Activated naive CD4-positive, alpha-beta T cell treated with Interleukin-2 at 50 U/mL for 16 hours (primary cell): ENCODE measurements at places on chromosomes 11 and 22.
A peak's percentile ranks its signal among the peaks of the same experiment; 100 is the strongest.

DNA sequence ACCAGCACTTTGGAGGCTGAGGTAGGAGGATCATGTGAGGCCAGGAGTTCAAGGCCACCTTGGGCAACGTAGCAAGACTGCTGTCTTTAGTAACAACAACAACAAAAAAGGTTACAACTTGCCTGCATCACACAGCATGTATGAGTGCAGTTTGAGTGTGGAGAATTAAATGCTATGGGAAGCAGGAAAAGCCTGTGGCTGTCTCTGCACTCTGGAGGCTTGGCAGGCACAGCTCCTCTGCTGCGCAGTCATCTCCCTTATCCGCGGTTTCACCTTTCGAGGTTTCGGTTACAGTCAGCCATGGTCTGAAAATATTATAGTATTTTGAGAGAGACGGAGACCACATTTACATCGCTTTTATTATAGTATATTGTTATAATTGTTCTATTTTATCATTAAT lies 2.9 kb downstream of the MICAL2 start:
- peak; percentile 39 for DNase-seq

DNA sequence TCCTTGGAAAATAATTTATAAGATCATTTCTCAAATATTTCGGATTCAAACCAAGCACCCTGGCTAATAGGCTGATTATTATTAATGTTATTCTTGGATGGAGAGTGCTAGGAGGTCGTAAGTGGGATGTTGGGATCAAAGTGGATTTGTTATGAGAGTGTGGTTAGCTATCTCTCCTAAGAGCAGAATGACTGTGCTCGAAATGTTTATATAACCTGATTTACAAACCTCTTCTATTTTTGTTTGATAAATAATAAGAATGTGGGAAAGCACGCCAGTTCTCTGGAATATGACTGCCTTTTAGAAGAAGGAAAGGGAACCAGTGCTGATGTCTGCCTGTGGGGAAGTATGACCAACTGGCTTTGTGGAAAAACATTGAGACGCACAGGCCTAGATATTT lies 527.5 kb downstream of the NTM start:
- DNase-seq, result no peak

- DNase-seq, result no peak
Measured at GRCh38 chr11:2752204-2752770, 52.5 kb upstream of the KCNQ1OT1 start.

DNA sequence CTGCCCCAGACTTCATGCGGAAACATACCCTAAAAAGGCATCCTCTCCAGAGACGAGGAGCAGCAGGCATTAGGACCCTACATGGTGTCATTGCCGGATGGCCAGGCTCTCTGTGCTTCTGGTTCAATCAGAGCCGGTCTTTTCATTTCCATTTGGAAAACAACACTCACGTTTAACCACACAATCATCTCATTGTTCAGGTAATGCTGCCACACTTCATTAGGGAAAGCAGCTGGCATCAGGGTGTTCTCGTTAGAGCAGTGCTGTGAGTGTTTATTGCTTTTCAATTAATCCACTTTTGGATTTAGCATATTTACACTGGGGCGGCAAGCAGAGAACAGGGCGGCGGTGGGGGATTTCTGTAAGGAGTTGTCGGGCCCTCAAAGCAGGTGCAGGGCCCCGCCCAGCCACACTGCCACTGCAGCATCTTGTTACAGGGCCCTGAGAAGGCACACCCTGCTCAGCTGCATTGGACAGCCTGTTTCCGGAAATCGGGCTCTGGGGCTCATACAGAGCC lies 338.6 kb downstream of the SHANK2 start:
- no peak for DNase-seq

DNA sequence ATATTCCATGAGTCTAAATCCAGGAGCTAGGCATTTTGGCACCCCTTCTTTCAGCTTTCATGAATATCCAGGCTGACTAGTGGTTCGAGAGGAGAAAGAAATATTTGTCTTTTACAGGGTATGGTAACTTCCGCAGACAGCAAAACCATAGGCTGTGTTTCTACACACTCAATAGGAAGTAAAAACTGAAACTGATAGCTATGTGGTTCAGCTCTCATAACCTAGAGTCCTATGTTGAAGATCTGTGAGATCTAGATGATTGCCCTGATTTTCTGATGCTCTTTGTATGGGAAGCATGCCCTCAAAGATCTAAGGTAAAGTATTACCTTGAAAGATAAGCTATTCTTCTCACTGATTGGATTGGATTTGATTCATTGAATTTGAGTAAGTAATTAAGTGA lies 118.3 kb downstream of the CD44 start:
- no peak for DNase-seq

DNA sequence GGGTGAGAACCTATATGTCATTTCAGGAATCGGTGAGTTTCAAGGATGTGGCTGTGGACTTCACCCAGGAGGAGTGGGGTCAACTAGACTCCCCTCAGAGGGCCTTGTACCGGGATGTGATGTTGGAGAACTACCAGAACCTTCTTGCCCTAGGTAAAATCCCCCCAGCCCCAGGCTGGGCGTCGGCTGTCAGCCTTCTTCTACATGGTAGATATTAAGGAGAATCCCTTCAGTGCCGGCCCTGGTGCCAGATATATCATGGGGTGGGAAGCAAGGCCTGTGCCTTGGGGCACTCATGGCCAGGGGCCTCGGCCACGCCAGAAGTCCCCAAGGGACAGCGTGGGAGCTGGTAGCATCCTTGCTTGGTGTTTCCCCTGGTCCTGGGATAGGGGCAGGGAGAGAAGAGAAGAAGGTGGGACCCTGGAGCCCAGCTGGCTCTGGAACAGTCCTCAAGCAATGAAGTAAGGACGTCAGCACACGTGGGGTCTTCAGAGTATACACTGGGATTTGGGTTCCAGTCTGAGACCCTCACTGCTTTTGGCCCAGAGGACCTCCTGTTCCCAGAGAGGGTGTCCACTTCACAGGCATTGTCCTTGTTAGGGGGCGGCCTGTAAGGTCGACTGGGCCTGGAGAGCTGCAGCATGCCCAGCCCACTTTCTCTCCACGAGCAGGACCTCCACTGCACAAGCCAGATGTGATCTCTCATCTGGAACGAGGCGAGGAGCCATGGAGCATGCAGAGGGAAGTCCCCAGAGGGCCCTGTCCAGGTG lies 6.8 kb downstream of the ZNF74 start:
- DNase-seq, result no peak

GRCh38 chr11:97717922-97718321 lies 1302.8 kb upstream of the CNTN5 start:
- no peak for DNase-seq

- DNase-seq, result no peak
Measured at GRCh38 chr11:18172666-18173065, at the start of gene MRGPRX4. Gene MRGPRX4, plus strand, starts transcription at chr11:18172837. Its CDS starts 420 bp downstream, at chr11:18173257.

DNA sequence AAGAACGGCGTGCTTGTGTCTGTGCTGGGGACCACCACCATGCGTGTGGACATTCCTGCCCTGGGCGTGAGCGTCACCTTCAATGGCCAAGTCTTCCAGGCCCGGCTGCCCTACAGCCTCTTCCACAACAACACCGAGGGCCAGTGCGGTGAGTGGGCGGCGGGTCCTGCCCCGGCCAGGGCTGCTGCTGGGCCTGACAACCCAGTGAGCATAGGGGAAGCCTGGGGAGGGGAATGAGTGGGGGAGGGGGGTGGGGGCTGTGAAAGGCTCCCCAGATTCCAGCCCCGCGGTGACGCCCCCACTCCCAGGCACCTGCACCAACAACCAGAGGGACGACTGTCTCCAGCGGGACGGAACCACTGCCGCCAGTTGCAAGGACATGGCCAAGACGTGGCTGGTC lies 31.9 kb downstream of the MUC5B start:
- no peak for DNase-seq

GRCh38 chr22:46479046-46479445 lies 58.4 kb downstream of the CELSR1 start:
- DNase-seq, result no peak

DNA sequence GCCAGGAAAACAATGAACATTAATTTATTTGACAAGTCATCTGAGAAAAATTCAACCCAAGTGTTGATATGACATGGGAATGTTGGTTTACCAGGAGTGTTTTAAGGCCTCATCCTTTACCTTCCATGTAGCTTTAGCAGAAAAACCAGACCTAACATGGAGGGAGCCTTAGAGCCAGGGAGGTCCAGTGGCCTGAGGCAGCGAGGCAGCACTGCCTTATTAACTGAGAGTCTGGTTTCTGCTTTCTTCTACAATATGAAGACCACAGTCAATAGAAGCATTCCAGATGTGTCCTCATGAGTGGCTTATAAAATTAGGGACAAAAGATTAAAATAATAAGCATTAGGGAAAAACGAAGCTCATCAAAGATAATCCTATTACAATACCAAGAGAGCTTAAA lies 61.5 kb downstream of the DKK3 start:
- no peak for DNase-seq

DNA sequence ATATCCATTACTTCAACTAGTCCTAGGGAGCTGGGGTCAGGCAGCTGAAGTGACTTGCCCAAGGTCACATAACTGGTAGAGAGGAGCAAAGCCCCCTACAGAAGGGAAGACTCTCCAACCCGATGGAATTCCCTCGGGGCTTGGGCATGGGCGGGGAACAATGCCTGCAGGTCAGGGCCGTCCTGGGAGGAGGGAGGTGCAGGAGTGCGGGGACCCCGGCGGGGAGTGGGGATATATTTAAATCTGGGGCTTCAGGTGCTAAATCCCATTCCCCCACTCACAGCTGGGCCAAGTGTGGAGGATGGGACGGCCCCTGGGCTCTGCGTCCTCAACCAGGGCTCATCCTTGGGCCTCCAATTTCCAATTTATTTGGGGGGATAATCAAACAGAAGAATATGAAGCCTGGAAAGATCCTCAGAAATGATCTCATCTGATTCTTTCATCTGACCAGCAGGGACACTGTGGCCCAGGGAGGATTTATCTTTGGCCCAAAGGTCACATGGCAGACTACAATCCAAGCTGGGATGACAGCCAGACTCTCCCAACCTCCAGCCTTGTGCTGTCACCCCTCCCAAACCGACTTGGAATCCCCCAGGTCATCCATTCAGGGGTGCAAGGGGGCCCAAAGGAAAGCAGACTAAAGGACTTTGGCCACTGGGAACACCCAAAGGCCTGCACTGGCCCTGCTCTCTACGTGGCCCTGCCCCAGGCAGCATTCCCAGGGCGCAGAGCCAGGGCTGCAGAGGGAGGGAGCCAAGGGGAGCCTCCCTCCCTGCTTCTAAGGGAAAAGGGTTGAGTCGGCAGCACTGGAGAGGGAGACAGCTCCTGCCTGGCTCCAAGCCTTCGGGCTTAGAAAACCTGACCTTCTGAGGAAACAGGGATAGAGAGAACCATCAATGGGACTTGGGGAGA lies 8.7 kb upstream of the C1QTNF6 start:
- no peak for DNase-seq

GRCh38 chr22:40270748-40271373 lies 75.4 kb upstream of the ADSL start:
- DNase-seq, result no peak

DNA sequence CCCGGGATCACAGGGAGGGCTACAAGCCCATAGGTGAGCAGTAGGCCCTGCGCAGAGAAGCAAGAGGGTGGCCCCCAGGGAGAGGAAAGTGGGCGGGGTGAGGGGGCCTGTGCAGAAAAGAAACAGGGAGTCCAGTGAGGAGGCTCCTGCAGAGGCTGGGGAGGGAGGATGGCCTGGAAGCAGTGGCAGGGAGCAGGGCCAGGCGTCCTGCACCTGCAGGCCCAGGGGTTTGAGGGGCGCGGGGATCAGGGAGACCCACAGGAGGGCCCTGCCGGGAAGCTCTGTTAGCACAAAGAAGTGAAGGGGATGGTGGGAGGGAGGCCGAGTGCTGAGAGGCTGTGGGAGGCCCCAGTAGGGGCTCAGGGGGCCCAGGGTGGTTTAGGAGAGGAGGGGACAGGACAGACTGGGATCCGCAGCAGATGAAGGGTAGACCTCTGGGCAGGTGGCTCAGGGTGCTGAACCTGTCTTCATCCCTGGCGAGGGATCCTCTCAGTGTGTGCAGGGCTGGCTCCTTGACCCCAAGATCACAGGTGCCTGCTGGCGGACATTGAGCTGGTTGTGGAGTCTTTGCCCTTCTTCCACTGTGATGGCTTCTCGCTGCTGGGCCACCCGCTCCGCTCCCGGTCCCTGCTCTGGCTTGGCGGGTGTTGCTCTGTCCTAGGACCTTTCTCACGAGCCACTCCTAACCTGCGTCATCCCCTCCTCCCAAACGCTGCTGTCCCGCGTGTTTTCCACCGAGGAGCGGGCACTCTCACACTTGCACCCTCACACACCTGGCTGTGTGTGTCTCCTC lies 31.8 kb upstream of the CELSR1 start:
- DNase-seq, result no peak

- DNase-seq, result no peak
Measured at GRCh38 chr22:22519591-22519990, 479 bp downstream of the ZNF280A start.

- DNase-seq, result no peak
Measured at GRCh38 chr11:66471142-66471541, 4.4 kb downstream of the PELI3 start.

DNA sequence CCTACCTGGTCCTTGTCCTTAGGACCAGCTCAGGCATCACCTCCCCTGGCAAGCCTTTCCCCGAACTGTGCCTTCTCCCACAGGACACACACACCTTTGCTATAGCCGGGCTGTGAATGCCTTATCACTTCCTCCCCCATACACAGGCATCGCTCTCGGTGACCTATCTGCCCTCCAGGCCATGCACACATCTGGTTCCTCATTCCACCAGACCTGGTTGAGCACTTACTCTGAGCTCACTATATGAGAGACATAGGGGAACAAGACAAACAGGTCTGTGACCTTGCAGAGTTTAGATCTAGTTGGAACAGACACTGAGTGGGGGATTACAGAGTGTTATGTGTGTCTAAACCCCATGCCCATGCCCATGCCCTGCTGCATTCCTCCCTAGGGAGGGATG lies 3.1 kb upstream of the BCR start:
- no peak for DNase-seq

DNA sequence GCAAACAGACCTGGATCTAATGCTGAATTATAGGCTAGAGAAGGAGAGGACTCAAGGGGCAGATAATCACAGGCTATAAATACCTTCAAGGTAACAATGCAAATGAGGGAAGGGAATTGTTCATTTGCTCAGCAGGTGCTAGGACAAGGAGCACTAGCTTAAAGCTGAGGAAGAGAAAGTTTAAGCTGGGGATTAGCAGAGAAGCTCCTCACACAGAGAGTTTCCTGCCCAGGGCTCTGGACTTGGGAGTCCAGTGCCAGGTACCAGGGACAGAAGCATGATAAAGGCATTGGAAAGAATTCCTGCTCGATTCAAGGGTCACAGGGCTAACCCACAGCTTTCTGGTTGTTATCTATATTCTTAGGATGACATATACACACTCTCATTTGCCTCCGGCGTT lies 509.9 kb downstream of the NTM start:
- no peak for DNase-seq

GRCh38 chr11:18352581-18352980 lies 30.2 kb downstream of the GTF2H1 start:
- no peak for DNase-seq
